Stimulated activated CD4-positive, alpha-beta T cell treated with anti-CD3 and anti-CD28 coated beads, Interleukin-12 subunit alpha, Interleukin-12 subunit beta, amount 100 ng/mL, for 24 hours (primary cell): ENCODE measurements at places on chromosomes 2 and 18.

GRCh38 chr2:46420945-46421344, 58.4 kb upstream of the TMEM247 start:
- DNase-seq: no peak

- peak; percentile 96 for DNase-seq
Measured at GRCh38 chr18:11980494-11981191, 664 bp upstream of the IMPA2 start.

- DNase-seq: no peak
Measured at GRCh38 chr2:201404699-201405280, 46.5 kb downstream of the TRAK2 start.

DNA sequence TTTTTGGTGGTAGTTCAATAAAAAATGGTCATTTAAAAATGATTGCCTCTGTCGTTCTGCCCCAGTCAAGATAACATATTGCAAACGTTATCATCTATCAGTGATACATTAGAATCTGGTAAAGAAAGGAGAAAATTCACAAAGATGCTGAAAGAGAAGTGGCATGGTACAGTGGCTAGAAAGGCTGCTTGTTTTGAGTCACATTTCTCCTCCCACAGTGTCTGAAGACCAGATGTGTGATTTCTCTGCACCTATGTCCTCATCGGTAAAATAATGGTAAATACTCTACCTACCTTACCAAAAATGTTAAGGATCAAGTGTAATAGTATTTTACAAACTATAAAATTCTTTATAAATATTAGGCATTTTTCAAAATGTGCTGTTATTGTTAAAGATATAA, 76.1 kb upstream of the NOSTRIN start:
- no peak for DNase-seq

DNA sequence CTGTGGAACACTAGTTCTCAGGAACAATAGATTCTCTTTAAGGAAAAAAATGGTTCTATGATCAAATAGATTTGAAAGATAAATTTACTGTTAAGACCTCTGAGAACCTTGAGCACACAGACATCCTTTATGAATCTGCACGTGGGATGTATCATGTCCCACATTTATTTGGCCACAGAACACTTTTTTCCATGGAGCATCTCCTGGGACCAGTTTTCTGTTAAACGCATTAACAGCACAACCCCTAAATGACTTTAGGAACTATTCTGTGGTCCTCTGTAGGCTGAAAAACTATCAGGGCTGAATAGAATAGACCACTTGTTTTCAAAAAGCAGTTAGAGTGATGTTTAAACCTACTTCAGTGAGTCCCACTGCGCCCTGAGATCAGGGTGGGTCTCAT, 132.2 kb upstream of the PID1 start:
- DNase-seq: no peak

- no peak for DNase-seq
Measured at GRCh38 chr2:241996100-241996499, 126.6 kb downstream of the RTP5 start.

GRCh38 chr2:75500633-75501032, 60.1 kb downstream of the EVA1A start:
- no peak for DNase-seq

- DNase-seq: no peak
Measured at GRCh38 chr18:6056171-6056910, 161.0 kb upstream of the TMEM200C start.

- DNase-seq: no peak
Measured at GRCh38 chr2:170140561-170140960, 37.4 kb upstream of the MYO3B start.

DNA sequence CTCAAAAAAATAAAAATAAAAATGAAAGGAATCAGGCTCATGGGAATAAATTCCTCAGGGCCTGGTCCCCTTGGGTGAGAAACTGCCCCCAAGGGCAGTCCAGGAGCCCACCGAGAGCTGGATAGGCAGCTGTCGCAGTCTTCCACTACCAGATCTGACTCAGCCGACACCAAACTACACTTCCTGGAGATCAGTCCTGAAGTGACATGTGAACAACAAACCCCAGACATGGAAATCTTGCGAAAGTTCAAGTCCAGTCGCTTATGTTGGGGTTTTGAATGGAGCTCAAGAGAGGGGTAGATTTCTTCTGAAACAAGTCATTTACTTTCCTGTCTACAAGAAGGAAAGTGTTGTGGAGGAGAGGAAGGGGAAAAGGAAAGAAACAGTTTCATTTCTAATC, 12.9 kb downstream of the ADCY3 start:
- DNase-seq: no peak

DNA sequence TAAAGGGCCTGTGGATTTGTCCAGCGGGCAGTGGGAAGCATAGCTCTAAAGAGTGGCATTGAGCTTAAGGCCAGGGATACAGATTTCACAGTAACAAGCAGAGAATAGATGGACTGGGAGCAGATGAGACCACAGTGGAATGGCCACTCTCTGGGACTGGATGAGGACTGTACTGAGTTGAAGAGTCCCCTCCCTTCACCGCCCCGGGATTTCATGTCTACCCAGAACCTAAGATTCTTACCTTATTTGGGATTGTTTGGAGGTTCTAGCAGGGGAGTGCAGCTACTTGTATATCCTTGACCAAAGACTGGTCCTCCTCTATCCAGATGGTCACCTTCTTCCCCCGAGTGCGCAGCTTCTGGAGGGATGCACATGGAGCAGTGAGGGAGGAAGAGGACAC, 28.0 kb upstream of the EFEMP1 start:
- DNase-seq: no peak

GRCh38 chr2:159201360-159202063, 85.0 kb downstream of the WDSUB1 start:
- DNase-seq: no peak

DNA sequence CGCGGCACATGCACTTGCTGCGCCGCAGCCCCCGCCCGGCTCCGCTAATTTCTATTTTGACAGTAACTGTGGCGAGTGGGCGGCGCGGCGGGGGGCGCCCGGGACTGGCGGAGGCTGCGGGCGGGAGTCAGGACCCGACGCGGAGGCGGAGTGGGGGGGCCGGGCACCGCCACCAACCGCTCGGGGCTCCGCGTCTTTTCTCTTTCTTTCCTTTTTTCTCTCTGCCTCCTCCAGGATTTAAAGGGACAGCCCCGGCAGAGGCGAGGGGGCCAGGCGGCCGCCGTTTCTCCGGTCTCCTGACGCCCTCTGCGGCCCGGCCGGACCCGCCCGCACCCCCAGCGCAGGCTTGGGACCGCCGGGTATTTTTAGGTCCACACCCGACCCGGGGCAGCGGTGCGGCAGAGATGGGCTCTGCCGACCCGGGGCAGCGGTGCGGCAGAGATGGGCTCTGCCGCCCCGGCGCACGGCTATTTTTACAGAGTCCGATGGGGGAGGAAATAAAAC, 460 bp upstream of the ZBTB7C start:
- DNase-seq: no peak
